Natural killer cell treated with Interleukin-12 subunit alpha and Interleukin-12 subunit beta and Interleukin-15 and Interleukin-18, amount 100 ng/mL, for 72 hours (primary cell): ENCODE measurements at places on chromosomes 6 and 20. TPM values are rescaled to one million over a fixed set of nuclear protein-coding genes. Genes with fewer than 3 reads are reported as not detected.
A peak's percentile ranks its signal among the peaks of the same experiment; 100 is the strongest.

DNA sequence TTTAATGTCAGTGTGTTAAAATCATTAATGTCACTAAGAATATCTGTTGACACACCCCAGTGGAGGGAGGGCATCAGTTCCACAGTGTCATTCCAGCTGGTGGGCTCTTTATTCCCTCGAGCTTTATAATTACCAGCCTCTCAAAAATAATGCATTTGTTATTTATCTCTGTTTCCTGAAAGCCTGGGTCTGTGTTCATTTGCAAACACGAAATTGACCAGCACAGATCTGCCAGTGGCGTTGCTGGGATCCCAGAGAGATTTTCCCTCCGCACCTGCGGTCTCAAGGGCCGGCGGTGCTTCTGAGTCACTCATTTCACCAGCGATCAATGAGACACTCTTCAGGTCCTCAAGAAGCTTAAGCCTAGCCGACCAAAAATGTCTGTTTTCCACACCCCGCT is 5.7 kb upstream of the PYGB start:
- peaks cover 8% of the 10 kb centered on the region for H3K4me1 ChIP-seq
- H3K36me3 ChIP-seq, result no peaks in the 10 kb centered on the region
- no peak for DNase-seq

Gene GLP1R
- total RNA-seq, result not detected

Gene LRFN2
- 0.50 TPM for total RNA-seq

Gene NNAT
- total RNA-seq, result 0.53 TPM

- H3K4me3 ChIP-seq, result no peak overlapping the region
- H3K4me1 ChIP-seq, result no peaks in the 10 kb centered on the region
- no peak for DNase-seq
- peaks cover 15% of the 10 kb centered on the region for H3K27me3 ChIP-seq
- no peaks in the 10 kb centered on the region for H3K36me3 ChIP-seq
- no peak overlapping the region for H3K27ac ChIP-seq
Measured at GRCh38 chr6:4270001-4270400, 134.6 kb upstream of the ECI2 start.

DNA sequence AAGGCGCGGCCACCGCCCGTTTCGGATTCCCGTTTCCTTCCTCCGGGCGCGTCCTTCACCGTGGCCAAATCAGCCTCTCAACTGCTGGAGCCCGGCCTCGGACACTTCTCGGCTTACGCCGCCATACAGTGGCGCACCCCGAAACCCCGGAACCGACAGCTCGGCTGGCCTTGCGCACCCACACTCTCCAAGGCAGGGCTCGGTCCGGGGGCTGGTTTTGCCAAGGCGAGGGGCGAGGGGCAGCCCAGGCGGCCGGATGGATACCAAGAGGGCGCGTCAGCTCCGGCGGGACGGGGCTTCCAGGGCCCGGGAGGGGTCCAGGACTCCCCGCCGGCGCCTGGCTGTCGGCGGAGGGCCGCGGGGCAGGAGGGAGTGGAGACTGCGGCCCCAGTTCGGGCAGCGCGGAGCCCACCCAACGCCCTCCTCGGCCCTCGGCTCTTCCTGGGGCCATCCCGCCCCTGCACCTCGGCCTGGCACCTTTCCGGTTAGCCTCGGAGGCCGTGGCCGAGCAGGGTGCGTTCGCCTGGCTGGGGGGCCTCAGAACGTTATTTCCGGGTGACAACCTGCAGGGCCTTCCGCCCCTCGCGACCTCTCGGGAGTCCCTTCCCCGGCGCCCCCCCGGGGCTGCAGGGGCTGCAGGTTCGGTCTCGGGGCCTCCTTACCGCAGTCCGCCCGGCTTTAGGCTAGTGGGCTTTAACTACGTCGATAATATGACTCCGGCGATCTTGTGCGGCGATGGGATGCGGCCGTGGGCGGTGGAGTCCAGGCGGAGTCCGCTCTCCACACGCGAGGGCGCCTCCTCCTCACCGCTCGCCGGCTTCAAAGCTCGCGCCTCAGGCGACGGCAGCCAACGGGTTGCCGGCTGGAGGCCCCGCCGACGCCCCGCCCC is 697 bp upstream of the CEP43 start:
- H3K4me3 ChIP-seq, result peak overlapping the region; percentile 84
- H3K36me3 ChIP-seq, result peaks cover 14% of the 10 kb centered on the region
- H3K4me1 ChIP-seq, result peaks cover 14% of the 10 kb centered on the region
- no peak overlapping the region for H3K27ac ChIP-seq
- no peaks in the 10 kb centered on the region for H3K27me3 ChIP-seq

Gene BTBD9
- 27.7 TPM for total RNA-seq

- peaks cover 39% of the 10 kb centered on the region for H3K27me3 ChIP-seq
- H3K4me3 ChIP-seq, result no peak overlapping the region
- DNase-seq, result no peak
- no peak overlapping the region for H3K27ac ChIP-seq
Measured at GRCh38 chr20:24542721-24543120, 73.3 kb downstream of the SYNDIG1 start.

DNA sequence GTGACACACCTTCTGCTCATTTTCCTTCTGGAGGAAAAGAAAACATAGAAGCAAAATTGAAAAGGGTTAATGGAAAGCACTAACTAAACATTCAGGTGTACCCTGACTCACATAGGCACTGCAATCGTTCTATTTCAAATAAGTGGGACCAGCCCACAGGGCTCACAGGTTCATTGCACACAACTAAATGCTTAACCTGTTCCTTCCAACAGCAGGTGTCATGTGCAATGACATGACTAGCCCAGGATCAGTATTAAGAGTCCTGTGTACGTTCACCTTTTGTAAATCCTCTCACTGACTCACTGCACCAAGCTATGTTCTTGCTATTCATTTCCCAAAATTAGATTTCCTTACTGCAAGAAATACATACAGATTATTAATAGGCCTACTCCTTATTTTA is 151.3 kb downstream of the GMPR start:
- no peak overlapping the region for H3K27ac ChIP-seq
- no peak overlapping the region for H3K4me3 ChIP-seq
- H3K27me3 ChIP-seq, result no peaks in the 10 kb centered on the region
- no peak for DNase-seq
